Mucosa of gallbladder (tissue), 1 donor: ENCODE measurements at places on chromosomes 7 and 10. TPM values are rescaled to one million over a fixed set of nuclear protein-coding genes. Genes with fewer than 3 reads are reported as not detected.

- DNase-seq = no peak
Measured at GRCh38 chr7:102149416-102149815, 137.3 kb upstream of the SH2B2 start.

HABP2 gene
- total RNA-seq = 296 TPM

DNA sequence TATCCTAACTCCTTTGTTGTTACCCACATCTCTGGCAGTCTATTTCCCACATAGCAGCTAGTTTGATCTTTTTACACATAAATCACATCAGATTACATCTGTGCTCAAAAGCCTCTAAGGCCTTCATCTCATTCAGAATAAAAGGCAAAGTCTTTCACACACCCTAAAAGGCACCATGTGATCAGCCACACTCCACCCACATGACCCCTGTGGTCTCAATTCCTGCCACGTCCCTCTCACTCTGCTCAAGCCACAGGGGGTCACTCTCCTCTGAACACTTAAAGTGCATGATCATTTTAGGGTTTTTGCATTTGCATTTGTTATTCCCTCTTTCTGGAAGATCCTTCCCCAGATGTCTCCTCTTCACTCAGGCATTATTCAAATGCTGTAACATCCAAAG is 30.8 kb downstream of the ELAPOR2 start:
- DNase-seq = no peak

CYP2E1 gene
- 4.7 TPM for total RNA-seq

DNA sequence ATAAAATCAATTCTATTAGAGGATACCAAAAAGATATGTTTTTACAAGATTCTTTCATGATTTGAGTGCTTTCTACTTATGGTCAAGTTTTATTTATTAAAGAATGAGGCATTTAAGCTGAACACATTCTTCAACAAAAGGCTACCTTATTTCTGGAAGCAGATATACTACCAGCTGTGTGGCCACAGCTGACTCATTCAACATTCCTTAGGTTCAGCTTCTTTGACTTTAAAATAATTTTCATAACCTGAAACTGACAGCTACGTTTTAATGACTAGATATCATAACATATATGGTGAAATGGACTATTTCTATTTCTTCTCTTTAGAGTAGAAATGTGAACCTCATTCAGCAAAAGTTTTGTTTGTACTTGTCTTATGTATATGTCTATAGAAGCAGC is 414.2 kb upstream of the SEMA3C start:
- no peak for DNase-seq

DNA sequence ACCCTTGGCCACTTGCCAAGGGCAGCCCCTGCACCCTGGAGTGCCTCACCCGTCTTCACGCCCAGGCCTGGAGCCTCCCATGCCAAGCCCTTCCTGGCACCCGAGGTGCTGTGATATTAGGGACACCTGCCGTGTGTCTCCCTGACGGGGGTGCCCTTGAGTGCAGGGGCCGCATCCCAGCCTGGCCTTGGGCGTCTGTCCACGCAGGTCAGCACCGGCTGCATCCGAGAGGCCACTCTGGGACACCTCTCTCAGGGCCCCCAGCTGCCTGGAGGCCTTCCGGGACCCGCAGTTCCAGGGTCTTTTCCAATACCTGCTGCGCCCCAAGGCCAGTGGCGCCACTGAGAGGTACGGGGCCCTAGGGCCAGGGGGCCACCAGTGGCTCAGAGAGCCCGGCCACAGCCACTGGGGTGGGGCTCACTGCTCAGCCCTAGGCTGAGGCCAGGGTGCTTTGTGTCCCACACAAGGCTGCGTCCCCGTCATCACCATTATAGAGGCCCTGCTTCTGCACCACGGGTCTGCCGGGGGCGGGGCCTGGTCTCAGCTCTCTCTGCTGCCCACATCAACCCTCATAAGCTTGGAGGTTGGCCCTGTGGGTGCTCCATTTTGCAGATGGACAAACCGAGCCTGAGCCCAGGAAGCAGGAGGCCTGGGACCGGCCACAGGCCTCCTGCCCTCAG is 12.7 kb downstream of the AP5Z1 start:
- no peak for DNase-seq

UCN3 gene
- 0.58 TPM for total RNA-seq

GRCh38 chr7:139557857-139558581 is 34.5 kb downstream of the CLEC2L start:
- DNase-seq = no peak

- no peak for DNase-seq
Measured at GRCh38 chr7:73766556-73767229, 3.4 kb downstream of the CLDN3 start.

MYO3A gene
- 0.06 TPM for total RNA-seq

DNA sequence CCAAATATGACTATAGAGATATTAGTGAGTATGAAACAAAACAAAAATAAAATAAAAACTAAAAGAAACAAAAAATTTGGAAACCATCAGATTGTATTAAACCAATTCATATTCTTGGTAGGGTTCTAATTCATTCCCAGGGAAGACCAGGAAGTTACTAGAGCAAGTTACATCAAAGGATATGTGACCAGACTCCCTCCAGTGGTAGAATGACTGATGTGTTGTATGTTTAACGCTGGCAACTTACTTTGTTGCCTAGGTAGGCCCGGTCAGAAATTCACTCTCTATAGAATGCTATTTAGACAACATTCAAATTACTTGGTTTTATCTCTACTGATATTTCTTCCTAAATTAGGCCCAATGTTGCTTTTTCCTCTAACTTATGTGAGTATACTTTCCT is 5.2 kb downstream of the PHYHIPL start:
- no peak for DNase-seq

PHTF2 gene
- total RNA-seq = 11.3 TPM

TSPAN12 gene
- 65.8 TPM for total RNA-seq

DNA sequence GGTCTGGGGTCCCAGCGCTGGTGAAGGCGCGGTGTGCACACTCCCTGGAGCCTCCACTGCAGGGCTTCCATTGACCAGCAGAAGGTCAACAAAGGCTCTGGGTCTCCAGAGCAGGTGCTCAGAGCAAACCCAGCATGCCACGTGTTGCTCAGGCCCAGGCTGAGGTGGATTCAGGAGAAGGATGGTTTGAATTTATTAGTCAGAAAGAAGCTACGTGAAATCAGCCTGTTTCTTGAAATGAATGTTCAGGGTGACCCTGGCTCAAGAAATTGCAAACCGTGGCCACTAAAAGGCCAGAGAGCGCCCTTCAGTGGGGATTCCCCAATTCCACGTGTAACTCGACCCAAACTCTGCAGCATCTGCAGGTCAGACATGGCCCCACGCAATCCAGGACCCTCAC is 82.7 kb upstream of the PFKP start:
- no peak for DNase-seq

DNA sequence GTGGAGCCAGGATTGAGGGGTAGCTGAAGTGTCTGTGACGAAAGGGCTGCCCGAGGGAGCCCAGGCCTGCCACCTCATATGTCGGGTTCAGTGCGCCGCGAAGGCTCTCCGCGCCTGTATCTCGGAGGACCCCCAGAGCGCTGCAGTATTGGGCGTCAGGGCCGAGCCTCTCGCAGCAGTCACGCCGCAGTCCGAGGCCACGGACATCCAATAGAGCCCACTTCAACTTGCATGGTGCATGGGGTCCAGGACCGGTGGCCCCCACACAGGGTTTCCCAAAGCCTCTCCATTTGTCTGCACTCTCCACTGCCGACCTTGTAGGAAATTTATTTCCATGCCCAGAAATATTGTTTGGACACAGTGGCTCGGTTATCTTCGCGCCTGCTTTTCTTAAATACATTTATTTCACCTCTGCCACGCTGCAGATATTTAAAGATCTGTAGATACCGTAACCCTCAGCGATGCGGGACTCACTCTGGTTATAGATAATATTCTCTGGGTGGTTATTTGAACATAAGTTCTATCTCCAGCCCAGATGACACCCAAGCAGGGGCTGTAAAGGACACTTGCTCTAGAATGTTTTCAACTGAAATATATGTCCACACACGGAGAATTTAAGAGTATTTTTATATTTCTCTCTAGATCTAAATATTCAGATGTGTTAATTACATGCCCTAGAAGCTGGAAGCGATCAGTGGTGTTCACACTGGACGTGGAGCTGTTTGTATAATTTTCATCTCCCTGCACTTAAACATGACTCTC is 5.1 kb upstream of the ZNF503 start:
- no peak for DNase-seq

CALML3 gene
- total RNA-seq = not detected

SEC31B gene
- total RNA-seq = 13.5 TPM

ACTL6B gene
- 0.14 TPM for total RNA-seq

GRCh38 chr10:86603256-86603655 is 51.1 kb upstream of the OPN4 start:
- DNase-seq = no peak

DNA sequence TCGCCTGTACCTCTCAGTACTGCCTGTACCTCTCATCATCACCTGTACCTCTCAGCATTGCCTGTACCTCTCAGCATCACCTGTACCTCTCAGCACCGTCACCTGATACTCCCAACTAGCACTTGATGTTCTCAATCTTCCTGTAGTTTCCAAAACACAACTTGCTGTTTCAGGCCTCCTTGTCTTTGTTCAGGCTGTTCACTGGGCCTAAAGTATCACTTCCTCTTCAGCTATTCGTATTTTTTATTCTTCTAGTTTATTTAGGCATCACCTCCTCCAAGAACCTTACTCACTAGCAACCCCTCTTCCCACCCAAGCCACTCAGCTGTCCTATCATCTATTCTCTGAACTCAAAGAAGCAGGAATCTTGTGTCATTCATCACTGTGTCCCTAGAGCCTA is 24.1 kb downstream of the OR6B1 start:
- no peak for DNase-seq

CCDC172 gene
- not detected for total RNA-seq

CNNM2 gene
- total RNA-seq = 33.0 TPM

DNA sequence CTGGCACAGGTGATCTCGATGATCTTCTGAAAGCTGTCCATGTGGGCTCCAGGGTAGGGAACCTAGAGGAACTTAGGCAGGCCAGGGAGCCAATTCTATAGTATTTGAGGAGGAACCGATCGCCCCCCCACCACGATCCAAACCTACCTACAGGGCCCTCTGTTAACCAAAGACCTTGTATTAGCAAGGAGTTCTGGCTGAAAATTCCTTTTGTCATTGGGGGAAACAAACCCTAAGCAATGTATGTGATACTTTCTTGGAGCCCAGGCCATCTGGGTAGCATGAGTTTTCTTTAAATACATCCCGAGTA is 62.1 kb downstream of the CHN2 start:
- DNase-seq = no peak

DNA sequence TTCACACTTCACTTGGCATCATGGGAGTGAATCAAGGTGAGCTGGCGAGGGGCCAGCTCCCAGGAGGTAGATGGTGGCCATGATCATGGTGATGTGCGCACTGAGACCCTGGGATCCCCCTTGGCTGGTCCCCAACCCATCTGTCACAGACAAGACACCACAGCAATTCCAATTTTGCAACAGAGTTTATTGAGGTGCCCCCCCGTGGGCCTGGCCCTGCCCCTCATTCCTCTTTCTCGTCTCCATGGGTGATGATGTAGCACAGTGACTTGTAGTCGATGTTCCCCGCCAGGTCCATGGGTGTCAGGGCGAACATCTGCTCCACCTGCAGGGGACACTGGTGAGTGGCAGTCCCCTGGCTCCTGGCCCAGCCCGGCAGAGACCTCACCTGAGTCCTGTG is 2.4 kb downstream of the MYL7 start:
- no peak for DNase-seq

- peak; percentile 64 for DNase-seq
Measured at GRCh38 chr7:69436946-69437345, 161.3 kb upstream of the AUTS2 start.

DNA sequence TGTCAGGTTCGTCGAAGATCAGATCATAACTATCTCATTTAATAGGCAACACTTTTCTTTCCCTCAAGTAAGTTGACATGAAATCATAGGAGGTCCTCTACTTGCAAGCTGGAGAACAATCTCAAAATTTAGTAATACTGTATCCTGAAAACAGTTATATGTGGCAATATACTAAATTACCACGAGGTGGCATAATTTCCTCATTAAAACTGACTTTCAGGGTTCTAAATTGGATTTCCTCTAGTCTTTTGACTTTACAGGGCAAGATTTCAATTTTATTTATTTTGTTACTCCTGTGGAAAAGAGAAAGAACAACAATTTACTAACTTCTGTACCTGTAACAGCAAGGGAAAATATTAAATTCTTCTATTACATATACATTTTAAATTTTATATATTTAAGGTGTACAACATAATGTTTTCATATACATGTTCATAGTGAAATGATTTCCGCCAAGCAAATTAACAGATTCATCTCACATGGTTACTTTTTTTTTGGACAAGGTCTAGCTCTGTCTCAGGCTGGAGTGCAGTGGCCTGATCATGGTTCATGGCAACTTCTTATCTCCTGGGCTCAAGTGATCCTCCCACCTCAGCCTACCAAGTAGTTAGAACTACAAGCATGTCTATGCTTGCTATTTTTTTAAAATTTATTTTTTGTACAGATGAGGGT is 53.4 kb upstream of the CYP2C18 start:
- no peak for DNase-seq

DNA sequence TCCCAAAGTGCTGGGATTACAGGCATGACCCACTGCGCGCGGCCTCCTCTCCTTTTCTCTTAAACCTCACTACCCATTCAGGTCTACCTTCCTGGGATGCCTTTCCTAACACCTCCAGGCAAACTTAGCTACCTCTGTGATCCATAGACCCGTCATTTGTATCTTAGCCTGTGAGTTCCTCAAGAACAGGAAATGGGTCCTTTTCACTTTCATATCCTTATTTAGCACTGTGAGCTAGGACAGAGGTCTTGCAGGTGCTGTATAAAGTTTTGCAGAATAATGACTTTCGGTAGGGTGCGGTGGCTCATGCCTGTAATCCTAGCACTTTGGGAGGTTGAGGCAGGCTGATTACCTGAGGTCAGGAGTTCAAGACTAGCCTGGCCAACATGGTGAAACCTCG is 215.7 kb downstream of the RELN start:
- no peak for DNase-seq

NFKB2 gene
- total RNA-seq = 42.2 TPM

ZDHHC16 gene
- total RNA-seq = 37.4 TPM

- no peak for DNase-seq
Measured at GRCh38 chr10:8054494-8055407, at the start of gene GATA3. GATA3 (plus strand) TSS chr10:8054688; CDS start chr10:8055656, 968 bp downstream.

GRCh38 chr7:7496311-7496710 is 39.4 kb downstream of the COL28A1 start:
- no peak for DNase-seq

DNA sequence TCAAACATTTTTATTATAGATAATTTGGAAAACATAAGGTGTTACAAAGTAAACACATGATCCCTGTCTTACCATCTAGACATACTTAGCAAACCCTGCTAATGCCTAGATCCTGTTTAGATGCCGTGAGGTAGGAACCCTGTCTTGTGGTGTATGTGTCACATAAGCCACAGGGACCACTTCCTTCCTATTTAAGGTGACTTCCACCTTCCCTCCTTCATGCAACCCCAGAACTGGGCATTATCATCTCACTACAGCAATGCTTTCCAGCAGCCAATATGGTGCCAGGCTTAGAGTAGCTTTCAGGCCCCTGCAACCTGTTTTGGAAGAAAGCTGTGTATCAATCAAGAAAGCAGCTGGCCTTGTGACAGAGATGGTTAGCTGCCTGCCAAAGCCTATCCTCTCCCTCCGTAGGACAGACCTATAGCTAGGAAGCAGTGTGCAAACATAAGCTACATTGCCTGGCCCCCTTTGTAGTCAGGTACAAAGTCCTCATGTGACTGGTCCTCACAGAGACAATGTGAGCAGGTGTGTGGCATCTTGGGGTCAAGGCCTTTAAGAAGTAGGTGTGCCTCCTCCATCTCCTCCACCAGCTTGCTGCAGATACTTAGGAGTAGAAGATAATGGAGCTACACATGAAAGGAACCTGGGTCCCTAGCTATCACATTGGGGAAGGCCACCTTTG is 146.8 kb downstream of the SPAG6 start:
- DNase-seq = no peak
